ENCODE measurements at places on chromosomes 11 and 22. TPM values are rescaled to one million over a fixed set of nuclear protein-coding genes. Genes with fewer than 3 reads are reported as not detected.

Gene ARHGAP20
- 0.12 TPM for total RNA-seq

- peaks cover 53% of the 10 kb centered on the region for H3K4me1 ChIP-seq
- H3K36me3 ChIP-seq = peaks cover 20% of the 10 kb centered on the region
These were observed at the start of gene PSMD13 for GRCh38 chr11:236774-237767. TSS of gene PSMD13 (plus strand) at chr11:236976. CDS start at chr11:237050, 74 bp downstream.

GRCh38 chr11:117992620-117993019, 6.4 kb downstream of the IL10RA start:
- DNase-seq = no peak
- H3K36me3 ChIP-seq = peaks cover 42% of the 10 kb centered on the region
- peaks cover 89% of the 10 kb centered on the region for H3K4me1 ChIP-seq
- H3K27me3 ChIP-seq = no peaks in the 10 kb centered on the region

Gene BEST1
- 1.9 TPM for total RNA-seq
